ENCODE measurements at places on chromosomes 11 and 22.

DNA sequence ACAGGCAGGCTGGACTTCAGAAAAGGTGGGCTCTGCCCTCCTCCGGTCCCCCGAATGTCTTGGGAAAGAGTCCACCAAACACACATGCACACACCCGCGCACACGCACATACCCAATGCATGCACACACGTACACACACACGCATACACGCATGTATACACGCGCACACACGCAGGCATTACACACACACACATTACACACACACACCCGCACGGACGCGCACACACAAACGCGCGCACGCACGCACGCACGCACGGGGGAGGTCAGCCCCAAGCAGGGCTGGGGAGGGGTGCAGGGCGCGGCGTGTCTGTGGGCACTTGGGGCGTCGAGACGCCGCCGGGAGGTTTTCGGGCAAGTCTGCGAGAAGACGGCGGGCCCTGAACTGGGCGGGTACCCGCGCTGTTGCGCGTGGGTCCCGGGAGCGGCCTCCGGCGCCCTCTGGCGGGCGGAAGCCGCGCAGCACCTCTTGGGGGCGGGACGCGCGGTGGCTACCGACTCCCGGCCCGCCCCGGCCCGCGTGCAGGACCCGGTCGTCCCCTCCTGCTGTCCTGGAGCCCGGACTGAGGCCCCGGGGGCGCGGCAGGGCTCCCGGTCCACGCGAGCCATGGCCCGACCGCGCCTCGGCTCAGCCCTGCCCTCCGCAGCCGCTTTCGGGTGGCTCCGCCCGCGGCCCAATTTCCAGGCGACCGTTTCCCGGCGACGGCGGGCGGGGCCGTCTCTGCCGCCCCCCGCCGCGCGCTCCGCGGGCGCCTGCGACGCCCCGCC is 3.6 kb downstream of the SEPTIN5 start:
- DNase-seq: peak; percentile 66

DNA sequence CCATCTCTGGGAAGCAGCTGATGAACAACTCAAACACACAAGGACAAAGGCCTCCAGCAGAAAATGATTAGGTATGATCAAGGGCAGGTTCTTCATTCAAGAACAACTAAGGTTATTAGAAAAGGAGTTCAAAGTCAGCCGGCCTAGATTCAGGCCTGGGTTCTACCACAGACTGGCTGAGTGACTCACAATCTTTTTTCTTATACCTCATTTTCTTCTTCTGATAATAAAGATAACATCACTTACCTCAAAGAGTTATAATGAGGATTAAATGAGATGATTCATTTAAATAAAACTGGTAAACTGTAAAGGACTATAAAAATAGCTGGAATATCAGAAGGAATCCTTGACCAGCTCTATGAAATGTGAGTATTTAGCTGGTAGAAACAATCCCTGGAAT is 49.3 kb upstream of the PPP2R1B start:
- no peak for DNase-seq

- DNase-seq: no peak
These were observed 12.5 kb downstream of the MTMR2 start for GRCh38 chr11:95911369-95911759.

DNA sequence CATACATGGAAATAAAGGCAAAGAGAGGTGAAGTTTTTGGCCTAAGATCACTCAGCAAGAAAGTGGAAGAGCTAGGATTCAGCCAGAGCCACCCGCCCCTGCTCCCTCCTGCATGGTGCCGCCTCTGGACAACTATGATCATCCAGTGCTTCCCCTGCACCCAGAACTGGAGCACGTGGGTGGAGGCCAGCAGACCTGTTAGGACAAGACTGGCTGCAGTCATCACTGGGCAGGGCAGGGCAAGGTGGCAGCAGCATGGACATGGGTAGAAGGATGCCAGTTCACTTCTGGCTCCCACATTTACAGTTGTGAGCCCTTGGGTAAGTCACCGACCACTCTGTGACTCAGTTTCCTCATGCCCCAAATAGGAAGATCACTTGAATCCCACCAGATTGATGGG is 131.0 kb downstream of the FBXO7 start:
- DNase-seq: no peak

DNA sequence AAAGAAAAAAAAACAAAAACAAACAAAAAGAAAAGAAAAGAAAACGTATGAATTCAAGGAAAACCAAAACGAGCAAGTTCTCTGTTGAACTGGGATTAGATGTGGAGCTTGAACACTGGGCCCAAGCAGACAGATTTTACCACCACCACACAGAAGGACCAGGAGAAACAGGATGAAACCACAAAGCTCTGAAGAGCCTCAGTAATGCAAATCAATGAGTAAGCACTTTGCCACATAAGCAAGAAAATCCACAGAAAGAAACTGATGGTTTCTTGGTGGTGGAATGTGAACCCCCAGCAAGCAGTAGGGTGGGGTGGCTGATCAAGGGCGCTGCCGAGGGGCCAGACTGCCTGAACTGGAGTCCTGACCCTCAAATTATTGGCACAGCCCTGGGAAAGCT is 50.9 kb upstream of the NFRKB start:
- DNase-seq: no peak

- no peak for DNase-seq
These were observed 13.2 kb downstream of the SLC25A18 start for GRCh38 chr22:17576470-17576869.

Data from renal pelvis (tissue), 12 donors.